ENCODE measurements at places on chromosomes 6 and 20.

DNA sequence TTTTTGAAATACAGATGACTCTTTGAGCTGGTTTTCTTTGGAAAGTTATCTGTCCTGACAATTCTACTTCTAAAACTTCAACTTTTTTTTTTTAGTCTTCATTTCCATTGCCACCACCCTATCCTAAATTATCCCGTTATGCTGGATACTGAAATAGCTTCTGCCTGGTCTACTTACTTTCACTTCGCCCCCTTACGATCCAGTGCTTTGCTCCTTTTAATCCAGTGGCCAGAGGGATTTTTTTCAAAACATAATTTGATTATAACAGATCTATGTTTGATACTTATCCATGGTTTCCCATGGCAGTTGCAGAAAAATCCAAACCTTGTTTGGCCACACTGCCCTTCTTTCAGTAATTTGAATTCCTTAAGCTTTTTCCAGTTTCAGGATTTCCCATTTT is 27.4 kb downstream of the ASXL1 start:
- no peak for DNase-seq

- DNase-seq, result no peak
Measured at GRCh38 chr6:157769776-157770426, 53.1 kb upstream of the SNX9 start.

GRCh38 chr6:167163476-167164011 is 5.8 kb upstream of the GPR31 start:
- no peak for DNase-seq

- DNase-seq, result peak; percentile 91
Measured at GRCh38 chr20:48897305-48898010, 24.1 kb upstream of the ARFGEF2 start.

DNA sequence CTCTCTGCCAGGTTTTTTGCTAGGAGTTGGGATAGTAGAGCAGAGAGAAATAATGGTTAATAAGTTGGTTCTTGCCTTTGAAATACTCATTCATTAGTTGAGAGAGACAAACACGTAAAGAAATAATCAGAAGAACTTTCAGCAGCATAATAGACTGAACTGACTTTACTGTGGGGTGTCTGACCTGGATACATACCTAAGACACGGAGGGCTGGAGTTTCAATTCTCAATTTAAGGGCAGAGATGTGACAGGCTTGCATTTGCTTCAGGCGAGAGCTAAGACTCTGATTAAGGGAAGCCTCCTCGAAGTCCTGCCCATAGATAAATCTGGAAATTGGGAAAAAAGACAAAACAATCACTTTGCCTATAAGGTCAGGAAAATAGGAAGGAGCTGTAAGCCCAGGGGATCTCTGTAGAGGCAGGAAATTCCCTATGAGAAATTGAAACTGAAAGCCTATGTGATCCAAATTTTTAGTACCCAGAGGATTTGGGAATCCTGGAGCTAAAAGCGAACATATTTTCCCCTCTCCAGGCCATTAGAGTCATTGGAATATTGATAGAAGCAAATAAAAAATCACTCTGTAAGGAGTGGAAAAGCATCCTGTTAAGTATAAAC is 276.8 kb downstream of the PHACTR1 start:
- no peak for DNase-seq

DNA sequence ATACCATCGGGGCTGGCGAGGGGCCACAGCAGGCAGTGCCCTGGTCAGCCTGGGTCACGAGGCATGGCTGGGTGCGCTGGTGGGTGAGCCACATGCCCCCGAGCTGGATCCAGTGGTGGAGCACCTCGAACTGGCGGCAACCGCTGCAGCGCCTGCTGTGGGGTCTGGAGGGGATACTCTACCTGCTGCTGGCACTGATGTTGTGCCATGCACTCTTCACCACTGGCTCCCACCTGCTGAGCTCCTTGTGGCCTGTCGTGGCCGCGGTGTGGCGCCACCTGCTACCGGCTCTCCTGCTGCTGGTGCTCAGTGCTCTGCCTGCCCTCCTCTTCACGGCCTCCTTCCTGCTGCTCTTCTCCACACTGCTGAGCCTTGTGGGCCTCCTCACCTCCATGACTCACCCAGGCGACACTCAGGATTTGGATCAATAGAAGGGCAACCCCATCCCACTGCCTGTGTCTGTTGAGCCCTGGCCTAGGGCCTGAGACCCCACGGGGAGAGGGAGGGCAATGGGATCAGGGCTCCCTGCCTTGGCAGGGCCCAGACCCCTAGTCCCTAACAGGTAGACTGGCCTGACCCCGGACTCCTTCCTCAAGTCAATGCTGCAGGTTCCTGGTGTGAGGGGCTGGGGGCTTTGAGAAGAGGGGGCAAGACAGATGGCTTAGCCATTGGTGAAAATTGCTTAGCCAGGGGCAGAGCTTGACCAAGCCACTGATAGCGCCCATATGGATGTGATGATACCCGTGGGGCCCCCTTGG is 598 bp downstream of the TMEM239 start:
- DNase-seq, result no peak

GRCh38 chr6:63640062-63640461 is 4.5 kb downstream of the PHF3 start:
- peak; percentile 78 for DNase-seq

- DNase-seq, result peak; percentile 46
Measured at GRCh38 chr20:25389401-25389857, 1.2 kb downstream of the ABHD12 start.

DNA sequence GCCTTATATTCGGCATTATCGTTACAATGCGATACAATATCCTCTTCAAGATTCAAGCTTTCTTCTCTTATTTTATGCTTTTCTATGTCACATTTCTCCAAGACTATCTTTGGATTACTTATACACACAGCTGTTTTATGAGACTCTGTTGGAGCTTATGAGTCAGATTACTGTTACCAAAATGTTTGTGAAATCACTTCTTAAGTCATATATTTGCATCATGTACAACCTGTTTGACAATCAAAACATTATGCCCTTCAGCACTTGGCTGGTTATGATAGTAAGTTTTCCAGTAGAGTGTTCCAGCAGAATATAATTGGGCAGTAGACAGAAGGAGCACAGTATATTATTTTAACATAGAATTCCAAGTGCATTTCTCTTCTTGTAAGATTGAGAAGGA is 35.2 kb downstream of the BMP6 start:
- no peak for DNase-seq

- DNase-seq, result no peak
Measured at GRCh38 chr6:111871725-111872400, 1.4 kb downstream of the FYN start.

DNA sequence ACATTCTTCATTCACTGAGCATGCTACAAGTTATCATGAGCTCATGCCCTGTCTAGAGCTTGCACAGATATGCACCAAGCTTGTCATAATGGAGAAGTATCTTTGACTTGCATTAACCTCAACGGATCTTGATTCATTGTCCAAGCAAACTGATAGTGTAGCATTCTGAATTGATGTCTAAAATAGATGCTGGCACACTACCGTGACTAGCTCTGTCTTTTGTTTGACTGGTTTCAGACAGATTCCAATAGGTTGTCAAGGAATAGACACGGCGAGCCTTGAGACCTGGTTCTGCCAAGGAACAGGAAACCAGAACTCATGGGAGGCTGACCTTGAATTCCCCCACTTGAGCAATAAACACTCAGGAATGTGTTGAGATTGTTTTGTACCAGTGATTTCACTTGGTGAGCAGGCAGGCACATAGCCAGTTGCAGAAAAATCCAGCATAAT is 1153.1 kb upstream of the GJE1 start:
- DNase-seq, result peak; percentile 74

GRCh38 chr6:49668083-49668511 is 31.5 kb upstream of the RHAG start:
- no peak for DNase-seq

- peak; percentile 46 for DNase-seq
Measured at GRCh38 chr6:13065581-13065980, 262.8 kb downstream of the TBC1D7 start.

DNA sequence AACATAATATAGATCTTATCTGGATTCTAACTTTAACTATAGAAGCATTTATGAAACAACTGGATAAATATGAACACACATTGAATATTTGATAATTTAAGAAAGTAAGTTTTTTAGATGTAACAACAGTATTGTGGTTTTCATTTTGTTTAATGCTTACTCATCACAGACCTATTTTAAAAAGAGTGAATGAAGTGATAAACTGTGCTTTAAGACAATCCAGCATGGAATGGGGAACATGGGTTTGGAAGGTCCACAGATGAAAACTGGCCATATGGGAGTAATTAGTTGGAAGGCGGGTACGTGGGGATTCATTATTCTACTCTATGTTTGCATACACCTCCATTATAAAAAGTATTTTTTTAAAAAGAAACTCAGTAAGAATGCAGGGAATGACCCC is 21.2 kb downstream of the EPB41L2 start:
- DNase-seq, result peak; percentile 67

DNA sequence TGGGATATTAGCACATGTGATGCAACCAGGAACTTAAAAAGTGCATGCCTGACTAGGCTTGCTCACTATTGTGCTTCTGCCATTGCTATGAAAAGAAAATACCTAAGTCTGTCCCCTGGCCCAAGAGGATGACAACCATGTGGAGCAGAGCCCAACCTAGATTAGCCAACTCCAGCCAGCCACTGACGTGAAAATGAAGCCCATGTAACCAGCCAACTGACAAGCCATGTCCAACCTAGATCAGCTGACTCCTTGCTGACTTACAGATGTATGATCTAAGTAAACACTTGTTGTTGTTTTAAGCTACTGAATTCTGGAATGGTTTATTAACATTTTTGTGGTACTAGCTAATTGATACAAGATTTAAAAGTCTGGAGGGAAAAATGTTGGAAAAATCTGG is 47.5 kb downstream of the PIGU start:
- peak; percentile 29 for DNase-seq

DNA sequence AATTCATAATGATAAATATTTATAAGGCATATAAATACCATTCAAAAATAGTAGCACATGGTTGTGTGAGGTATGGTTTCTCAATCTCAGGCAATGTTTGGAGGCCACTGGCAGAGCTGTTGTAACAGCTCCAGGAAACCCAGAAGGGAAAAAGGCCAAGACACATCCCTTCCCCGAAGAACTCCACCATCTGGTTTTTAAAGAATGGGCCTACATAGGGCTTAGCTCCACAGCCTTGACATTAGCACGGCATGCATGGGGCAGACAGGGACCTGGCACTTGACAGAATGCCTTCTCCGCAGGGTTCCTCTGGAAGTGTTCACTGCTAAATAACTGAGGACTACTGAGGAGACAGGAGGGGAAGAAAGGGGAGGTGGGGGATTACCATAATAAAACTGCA is 16.1 kb upstream of the FOXO3 start:
- DNase-seq, result no peak

DNA sequence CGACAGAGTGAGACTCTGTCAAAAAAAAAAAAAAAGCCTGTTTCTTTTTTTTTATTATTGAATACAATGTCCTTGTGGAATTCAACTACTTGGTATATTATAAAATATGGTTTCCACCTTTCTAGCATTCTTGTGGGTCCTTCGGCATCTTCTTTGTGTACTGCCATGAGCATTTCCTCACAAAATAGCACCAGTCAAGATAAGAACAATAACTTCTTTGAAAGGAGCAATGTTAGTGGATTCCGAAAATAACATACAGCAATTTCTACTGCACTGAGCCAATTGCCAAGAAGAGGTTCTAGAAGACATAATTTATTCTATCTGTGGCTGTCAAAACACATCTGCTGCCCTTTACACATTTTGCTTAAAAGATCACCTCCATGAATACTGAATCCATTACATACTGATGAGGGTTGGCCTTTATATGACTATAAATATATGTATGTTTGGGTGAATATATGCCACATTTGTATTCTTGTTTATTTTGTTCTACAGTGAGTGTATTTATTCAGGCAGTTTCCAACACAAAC is 19.1 kb upstream of the SPTLC3 start:
- DNase-seq, result no peak

GRCh38 chr20:16553684-16554083 is 19.6 kb downstream of the KIF16B start:
- DNase-seq, result no peak

GRCh38 chr6:156827382-156827781 is 50.2 kb downstream of the ARID1B start:
- peak; percentile 26 for DNase-seq

- DNase-seq, result peak; percentile 67
Measured at GRCh38 chr6:17574866-17575560, 25.1 kb upstream of the FAM8A1 start.

DNA sequence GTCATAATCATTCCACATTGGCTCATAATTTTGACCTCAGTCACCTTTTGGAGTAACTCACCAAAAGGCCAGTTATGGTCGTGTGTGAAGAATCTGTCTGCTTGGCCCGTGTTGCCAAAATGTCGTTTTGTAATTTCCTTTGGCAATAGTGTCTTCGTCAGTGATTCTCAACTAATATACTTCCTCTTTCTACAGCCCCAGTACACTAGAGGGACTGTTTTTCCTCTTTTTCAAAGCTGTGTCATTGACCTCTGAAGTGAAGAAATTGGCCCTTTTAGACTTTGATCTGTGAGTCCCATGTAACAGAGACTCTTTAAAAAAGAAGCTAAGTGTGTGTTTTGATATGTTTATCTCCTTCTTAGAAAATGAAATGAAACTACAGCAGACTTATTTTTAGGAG is 5.2 kb downstream of the FOXO3 start:
- peak; percentile 74 for DNase-seq

- no peak for DNase-seq
Measured at GRCh38 chr6:154092326-154092962, 53.4 kb downstream of the OPRM1 start.

GRCh38 chr6:163756079-163756478 is 341.6 kb downstream of the QKI start:
- no peak for DNase-seq

DNA sequence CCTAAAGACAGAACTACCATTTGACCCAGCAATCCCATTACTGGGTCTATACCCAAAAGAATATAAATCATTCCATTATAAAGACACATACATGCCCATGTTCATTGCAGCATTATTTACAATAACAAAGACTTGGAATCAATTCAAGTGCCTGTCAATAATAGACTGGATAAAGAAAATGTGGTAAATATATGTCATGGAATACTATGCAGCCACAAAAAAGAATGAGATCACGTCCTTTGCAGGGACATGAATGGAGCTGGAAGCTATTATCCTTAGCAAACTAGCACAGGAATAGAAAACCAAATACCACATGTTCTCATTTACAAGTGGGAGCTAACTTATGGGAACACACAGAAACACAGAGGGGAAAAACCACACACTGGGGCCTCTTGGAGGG is 8.7 kb upstream of the DEFB128 start:
- DNase-seq, result no peak

- no peak for DNase-seq
Measured at GRCh38 chr6:144895313-144896278, 610.5 kb downstream of the UTRN start.

DNA sequence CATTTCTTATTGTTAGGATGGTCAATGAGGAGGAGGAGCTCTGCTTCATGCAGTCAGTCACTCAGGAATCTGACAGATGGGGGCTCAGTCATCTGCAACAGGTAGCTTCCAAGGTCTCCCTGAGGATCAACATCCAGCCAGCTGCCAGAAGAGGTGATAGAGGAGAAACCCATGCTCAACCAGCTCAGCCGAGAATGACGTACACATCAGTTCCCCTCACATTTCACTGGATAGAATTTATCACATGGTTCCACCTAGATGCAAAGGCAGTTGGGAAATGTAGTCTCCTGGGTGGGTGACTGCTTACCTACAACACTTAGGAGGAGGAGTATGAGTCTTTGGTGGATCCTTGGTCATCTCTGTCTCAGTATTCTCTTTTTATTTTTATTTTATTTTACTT is 144.5 kb downstream of the CEBPB start:
- DNase-seq, result peak; percentile 52

All from fibroblast of skin of right biceps (primary cell).